Urinary bladder (tissue), 4 donors: ENCODE measurements at places on chromosomes 2 and 18. TPM values are rescaled to one million over a fixed set of nuclear protein-coding genes. Genes with fewer than 3 reads are reported as not detected.

Gene FSIP2
- total RNA-seq = 13.9 TPM

Gene ITGA4
- 49.2 TPM for total RNA-seq

Gene CSRNP3
- total RNA-seq = 34.1 TPM

Gene CCDC85A
- total RNA-seq = 7.1 TPM

Gene L3MBTL4
- total RNA-seq = 6.7 TPM

Gene RAMP1
- total RNA-seq = 13.2 TPM

DNA sequence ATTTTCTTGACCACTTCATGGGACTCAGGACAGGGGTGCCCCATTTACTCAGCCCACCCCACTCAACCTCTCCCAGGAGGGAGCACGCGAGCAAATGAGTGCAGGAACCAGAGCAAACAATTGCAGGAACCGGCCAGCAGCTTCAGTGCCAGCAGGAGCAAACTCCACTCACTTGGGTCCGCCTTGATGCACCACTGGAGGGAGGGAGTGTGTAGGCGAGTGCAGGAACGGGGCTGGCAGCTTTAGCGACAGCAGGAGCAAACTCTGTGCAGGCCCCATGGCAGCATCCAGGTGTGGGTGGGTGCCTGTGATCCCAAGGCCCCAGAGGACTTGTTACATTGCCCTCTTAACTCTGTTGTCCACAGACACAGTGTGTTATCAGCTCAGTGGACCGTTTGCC, 1667.3 kb upstream of the CELF4 start:
- no peak for DNase-seq

GRCh38 chr2:79016342-79016741, 9.2 kb upstream of the REG3G start:
- no peak for DNase-seq

DNA sequence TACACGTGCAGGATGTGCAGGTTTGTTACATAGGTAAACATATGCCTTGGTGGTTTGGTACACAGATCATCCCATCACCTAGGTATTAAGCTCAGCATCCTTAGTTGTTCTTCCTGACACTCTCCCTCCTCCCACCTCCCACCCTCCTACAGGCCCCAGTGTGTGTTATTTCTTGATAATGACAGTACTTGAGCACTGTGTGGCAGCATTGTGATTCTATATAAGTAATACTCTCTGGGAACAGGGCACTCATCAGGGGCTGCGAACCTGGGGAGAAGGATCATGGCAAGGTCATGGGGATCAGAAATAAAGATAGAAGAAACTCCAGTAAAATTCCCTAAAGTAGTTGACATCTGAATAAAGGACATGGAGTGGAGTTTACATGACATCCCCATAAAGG, 1256.2 kb upstream of the CRIM1 start:
- no peak for DNase-seq

DNA sequence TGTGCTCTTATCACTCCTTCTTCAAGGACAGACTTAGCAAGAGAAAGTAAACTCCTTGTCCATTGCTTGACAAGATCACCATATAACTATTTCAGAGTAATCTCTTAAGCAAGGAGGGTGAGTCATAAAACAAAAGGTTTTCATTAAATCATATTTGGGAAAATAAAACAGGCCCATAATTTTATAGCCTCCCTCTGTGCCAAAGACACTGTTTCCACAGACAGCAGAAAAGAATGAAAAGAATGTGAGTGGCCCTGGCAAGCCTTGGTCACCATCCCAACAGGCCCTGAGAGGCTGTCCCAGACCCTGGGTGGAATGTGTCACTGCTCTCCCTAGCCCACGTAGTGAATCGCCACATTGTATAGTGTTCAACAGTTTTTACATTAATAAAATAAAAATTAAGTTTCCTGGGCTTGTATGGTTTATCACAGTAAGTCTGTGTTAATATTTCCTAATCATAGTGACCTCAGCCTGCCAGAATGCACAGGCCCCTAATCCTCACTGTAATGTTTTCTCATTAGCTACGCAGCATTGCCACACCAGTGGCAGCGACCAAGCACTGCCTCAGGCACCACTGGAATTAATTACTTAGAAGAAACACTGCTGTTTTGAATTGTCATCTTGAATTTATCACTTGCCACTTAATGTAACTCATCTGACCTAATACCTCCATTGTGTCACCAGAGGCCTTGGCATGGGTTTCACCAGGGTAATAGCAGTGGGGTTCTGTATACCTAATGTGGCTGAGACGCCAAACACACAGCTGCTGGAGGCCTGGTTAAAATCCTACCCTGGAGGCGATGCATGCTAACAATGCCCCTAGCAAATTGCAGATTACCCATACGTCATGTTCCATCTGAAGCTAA, 401.9 kb downstream of the LNPK start:
- no peak for DNase-seq

DNA sequence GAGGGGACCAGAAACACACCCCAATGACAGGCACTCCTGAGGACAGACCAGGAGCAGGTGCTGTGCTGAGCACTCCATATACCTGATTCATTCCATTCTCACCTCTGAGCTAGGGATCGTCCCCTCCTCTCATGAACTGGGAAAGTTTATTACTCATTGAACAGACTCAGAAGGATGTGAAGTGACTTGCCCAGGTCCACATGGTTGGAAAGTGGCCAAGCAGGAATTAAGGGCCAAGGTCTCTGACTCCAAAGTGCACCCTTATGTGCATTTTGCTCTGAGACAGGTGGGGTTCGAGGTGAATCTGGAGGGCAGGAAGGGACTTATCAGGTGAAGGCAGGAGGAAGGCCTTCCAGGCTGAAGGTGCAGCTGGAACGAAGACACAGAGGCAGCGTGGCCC, 25.1 kb upstream of the PLB1 start:
- DNase-seq = peak; percentile 13

DNA sequence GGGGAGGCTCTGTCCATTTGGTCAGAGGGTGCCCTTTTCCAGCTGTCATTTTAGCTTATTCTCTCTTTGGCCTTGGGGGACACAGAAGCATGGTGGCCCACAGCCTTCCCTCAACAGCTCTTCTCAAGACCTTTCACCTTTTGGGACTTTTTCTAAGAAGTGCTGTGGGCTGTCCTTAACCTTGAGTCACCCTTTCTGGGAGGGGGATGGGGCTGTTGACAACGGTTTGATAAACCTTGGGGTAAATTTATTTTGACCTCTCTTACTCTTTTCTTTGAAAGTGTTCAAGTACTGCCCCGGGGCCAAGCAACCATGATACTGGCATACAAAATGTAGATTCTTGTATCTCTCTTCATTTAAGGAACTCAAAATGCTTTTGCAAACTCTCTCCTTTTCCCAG, 13.7 kb downstream of the IGFBP5 start:
- DNase-seq = no peak

- peak; percentile 15 for DNase-seq
These were observed 280.7 kb upstream of the VWC2L start for GRCh38 chr2:214130114-214130513.

- DNase-seq = no peak
These were observed 36.6 kb downstream of the GPR155 start for GRCh38 chr2:174450021-174450816.

DNA sequence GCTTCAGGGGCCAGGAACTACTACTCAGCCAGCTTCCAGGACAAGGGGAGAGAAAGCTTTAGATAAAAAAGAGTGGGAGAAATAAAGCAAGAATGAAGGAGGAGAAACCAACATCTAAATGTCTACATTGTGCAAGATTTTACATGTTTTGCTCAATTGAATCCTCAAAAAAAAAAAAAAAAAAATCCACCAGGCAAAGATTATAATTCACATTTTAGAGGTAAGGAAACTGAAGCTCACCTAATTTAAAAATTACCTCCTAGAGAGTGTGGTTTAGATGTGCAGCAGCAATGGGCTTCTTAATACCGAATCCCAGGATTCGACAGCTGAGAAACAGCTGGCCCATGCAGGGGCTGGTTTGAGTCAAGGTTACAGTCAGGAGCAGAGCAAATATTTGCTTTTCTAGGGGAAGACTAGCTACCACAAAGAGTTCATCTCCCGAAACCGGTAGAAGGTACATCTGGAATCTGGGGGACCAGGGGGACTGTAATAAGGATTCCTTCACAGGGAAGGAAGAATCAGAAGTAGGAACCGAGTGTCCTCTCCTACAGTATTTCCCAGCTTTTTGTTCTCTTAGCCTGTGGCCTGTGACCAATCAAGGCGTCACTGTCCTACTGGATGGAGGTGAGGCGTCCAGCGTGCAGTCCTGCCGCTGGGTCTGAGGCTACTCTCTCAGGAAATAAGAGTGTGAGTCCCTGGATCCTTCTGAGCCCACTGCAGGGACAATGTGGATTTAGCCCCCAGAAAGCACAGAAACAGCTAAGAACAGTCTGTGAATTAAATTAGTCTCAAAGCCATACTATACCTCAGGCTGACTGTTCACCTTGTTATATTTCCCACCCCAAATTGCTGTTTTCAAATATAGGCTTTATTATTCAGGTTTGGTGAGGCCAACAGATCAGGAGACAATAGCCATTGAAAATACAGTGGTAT, 42.3 kb downstream of the IL1R2 start:
- DNase-seq = no peak

GRCh38 chr18:51711298-51711889, 513.9 kb upstream of the MEX3C start:
- DNase-seq = no peak

- DNase-seq = no peak
These were observed 42.5 kb upstream of the GPR39 start for GRCh38 chr2:132374151-132374550.

DNA sequence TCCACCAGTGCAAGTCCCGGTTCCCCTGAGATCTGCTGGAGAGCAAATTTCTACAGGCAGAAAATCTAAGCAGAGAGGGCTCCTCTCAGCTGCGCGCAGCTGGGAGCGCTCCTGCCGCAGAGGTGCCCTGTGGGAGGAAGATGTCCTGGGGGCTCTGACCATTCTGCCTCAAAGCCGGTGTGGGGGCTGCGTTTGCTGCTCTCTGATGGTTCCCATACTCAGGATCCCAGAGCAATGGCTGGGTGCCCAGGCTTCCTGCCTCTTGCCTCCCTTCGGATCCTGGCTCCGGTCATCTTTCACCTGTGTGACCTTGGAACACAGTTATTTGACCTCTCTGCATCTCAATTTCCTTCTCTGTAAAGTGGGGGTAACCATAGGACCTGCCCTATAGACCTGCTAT, 434.2 kb downstream of the ZNF521 start:
- no peak for DNase-seq

DNA sequence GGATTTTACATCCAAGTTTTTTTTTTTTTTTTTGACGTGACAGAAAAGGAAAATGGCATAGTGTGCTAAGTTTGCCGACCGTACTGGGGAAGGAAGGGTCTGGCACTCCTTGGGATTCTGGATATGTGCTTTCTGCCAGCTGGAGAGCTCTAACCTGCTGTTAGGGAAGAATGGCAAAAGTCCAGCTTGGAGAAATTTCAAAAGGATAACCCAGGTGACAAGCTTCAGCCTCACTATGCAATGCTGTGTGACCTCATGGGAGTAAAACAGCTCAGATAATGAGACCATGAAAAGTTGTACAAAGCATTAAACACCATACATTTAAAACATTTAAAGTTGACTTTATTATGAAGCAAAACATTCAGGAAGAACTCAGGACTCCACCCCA, 10.3 kb upstream of the GPR45 start:
- DNase-seq = no peak

- DNase-seq = no peak
These were observed 293.6 kb upstream of the SESTD1 start for GRCh38 chr2:179558010-179558934.

DNA sequence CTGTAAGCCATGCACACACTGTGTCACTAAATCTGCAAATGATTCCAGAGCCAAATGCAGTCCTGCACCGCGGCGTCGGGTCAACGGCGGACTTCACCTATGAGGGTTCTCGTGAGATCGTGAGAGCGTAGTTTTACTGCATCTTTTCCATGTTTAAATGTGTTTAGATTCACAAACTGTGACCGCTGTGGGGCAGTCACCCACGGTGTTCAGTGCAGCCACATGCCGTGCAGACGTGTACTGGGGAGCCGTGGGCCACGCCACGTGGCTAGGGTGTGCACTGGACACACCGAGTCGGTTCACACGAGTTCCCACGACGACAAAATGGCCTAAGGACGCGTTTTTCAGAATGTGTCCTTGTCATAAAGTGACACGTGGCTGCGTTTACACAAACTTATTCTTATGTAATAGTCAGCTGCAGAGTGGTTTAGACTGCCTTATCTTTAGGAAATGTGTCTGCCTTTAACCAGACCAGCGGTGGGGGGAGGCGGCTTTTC, 34.1 kb downstream of the NFATC1 start:
- no peak for DNase-seq

GRCh38 chr18:34315591-34316352, 91.1 kb upstream of the NOL4 start:
- no peak for DNase-seq
